T-helper 17 cell (primary cell): ENCODE measurements at places on chromosomes 3 and 15. TPM values are rescaled to one million over a fixed set of nuclear protein-coding genes. Genes with fewer than 3 reads are reported as not detected.

- H3K27ac ChIP-seq = no peak overlapping the region
- no peaks in the 10 kb centered on the region for H3K4me1 ChIP-seq
- peaks cover 46% of the 10 kb centered on the region for H3K27me3 ChIP-seq
- H3K4me3 ChIP-seq = no peak overlapping the region
- H3K36me3 ChIP-seq = peaks cover 4% of the 10 kb centered on the region
Measured at GRCh38 chr3:14617508-14618023, 34.0 kb upstream of the CCDC174 start.

DNA sequence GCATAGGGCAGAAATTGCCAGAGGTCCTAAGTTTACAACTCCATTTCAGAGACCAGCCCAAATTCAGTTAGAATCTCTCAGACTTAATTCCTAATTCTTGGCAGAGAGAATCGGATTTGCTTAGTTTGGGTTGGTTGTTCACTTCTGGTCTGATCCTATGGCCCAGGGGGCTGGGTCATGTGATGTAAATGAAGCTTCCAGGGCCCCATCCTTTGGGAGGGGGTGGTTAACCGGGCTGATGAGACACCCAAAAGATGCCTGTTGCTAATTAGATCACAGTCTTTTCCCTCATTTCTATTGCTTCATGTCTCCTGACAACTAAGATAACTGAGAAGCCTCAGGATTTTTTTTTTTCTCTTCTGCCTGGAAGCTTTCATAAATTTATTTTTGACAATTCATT, 11.1 kb upstream of the ZNF620 start:
- no peak overlapping the region for H3K27ac ChIP-seq
- H3K27me3 ChIP-seq = no peaks in the 10 kb centered on the region
- DNase-seq = no peak
- no peak overlapping the region for H3K4me3 ChIP-seq
- peaks cover 3% of the 10 kb centered on the region for H3K4me1 ChIP-seq

- H3K27ac ChIP-seq = no peak overlapping the region
- no peak overlapping the region for H3K4me3 ChIP-seq
- no peaks in the 10 kb centered on the region for H3K27me3 ChIP-seq
- no peaks in the 10 kb centered on the region for H3K4me1 ChIP-seq
- no peak for DNase-seq
Measured at GRCh38 chr3:4704552-4704951, 211.4 kb downstream of the ITPR1 start.

DNA sequence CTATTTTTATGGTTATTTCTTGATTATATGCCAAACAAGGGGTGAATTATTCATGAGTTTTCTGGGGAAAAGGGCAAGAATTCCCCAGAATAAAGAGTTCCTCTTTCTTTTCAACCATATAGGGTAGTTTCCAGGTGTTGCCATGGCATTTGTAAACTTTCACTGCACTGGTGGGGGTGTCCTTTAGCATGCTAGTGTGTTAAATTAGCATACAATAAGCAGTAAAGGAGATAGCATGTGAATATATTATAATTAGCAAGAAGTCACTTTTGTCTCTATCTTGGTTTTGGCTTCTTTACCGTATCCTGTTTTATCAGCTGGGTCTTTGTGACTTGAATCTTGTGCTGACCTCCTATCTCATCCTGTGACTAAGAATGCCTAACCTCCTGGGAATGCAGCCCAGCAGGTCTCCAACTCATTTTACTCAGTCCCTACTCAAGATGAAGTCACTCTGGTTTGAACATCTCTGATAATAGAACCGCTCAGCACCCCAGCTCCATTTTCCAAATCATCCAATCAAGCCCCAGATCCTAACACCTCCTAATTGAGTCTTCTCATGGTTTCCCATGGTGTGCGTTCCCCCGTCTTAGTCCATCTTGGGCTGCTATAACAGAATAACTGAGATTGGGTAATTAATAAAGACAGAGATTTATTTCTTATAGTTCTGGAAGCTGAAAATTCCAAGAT, 3.4 kb upstream of the SELENOT start:
- no peak for DNase-seq
- peaks cover 4% of the 10 kb centered on the region for H3K36me3 ChIP-seq
- peaks cover 30% of the 10 kb centered on the region for H3K4me1 ChIP-seq
- no peak overlapping the region for H3K27ac ChIP-seq

DNA sequence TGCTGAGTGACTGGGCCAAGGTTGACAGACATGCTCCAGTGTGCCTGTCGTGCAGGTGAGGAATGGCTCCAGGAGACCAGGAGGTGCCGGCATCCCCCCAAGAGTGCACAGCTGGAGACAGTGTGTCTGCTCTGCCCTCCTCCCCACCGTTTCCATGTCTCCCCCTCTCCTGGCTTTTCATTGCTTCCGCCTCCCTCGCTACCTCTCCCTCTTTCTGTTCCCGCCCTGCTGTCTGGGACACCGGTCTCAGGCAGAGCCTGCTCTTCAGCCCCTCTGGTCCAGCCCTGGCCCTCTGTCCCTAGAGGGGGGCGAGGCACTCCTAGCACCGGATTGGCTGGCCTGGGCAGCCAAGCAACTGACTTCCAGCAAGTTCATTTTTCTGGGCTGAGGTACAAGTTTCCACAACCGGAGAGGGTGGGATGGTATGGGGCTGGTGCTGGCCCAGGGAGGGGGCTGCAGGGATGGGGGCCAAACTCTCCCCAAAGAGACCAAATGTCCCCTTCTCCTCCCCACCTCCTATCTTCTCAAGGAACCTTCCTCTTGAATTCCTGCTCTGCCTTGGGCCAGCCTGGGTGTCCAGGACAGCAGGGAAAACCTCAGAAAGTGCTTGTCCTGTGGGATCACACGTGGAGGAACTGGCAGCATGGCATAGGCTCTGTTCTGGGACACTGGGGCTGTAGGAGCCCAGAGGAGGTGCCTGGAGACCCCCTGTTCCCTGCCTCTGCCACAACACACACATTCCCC, 32.6 kb downstream of the PRKCD start:
- H3K4me3 ChIP-seq = no peak overlapping the region
- peak overlapping the region; percentile 72 for H3K27ac ChIP-seq
- DNase-seq = no peak
- H3K27me3 ChIP-seq = peaks cover 4% of the 10 kb centered on the region

DNA sequence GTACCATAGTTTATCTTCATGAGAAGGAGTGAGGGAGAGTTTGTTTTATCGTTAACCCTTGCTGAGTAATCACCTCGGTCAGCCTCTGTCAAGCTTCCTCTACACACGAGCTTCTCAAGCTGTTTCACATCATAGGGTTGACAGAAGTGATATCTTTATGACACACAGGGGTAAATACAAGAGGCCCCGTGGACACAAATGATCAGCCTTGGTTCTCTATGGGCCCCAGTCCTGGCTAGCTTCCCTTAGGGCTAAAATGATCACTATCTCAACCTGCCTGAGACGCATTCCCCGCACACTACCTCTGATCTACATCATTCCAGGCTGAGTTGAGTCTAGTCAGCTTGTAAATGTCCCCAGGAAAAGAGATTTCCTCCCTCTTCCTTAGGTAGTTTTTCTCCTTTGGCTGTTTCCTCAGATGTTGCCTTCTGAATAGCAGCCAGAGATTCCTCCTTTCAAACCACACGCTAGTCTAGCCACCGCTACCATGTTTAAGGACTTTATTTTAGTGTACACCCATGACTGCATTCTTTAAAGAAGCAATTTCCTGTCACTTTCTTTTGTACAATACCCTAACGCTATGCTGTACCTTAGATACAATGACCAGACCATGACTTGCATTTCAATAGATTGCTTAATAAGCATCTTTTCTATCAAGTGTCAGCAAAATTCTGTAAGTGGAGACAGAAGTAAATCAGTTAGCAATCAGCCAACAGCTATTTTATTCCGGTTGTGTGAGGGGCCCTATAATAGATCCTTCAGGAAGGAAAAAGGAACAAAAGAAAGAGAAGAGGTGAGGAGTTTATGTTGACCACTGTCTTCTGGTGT, 35.1 kb upstream of the PPARG start:
- no peak overlapping the region for H3K27ac ChIP-seq
- H3K4me1 ChIP-seq = no peaks in the 10 kb centered on the region
- no peak overlapping the region for H3K4me3 ChIP-seq
- H3K36me3 ChIP-seq = peaks cover 2% of the 10 kb centered on the region
- H3K27me3 ChIP-seq = peaks cover 6% of the 10 kb centered on the region
- DNase-seq = no peak

DNA sequence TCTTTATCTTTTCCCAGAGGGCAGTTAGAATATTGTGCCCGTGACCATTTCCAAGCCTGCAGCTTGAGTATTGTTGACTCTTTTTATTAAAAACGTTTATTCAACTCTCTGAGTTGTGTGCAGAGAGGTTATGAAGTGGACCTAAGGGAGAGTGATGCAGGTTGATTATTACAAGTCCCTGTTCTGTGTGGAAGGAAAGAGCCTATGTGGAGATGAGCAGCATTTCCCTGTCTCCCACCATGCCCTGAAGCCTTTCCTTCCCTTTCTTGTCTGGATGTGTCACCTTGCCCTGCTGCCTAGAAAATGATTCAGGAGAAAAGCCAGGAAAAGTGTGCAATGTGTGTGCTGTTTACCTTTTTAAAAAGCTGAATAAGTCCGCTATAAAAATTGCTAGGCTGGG, 19.4 kb downstream of the ZPLD1 start:
- no peak for DNase-seq
- H3K27ac ChIP-seq = no peak overlapping the region
- H3K4me3 ChIP-seq = no peak overlapping the region
- peaks cover 12% of the 10 kb centered on the region for H3K27me3 ChIP-seq
- H3K36me3 ChIP-seq = no peaks in the 10 kb centered on the region
- H3K4me1 ChIP-seq = no peaks in the 10 kb centered on the region

DNA sequence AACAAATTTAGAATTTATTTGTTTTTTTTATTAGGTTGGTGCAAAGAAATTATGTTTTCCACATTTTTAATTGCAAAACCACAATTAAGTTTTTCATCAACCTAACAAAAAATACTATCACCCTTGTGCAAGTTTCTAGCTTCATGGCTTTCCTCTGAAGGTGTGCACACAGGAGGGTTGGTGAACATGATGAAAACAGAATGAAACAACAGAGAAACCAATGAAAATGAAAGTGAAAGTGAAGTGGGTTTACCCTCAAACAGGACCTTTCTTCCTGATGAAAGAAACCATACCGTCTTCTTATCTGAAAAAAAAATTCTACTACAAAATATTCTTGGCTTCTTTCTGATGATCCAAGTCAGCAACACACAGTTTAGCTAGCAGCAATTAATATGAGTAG, 71.9 kb upstream of the FEZF2 start:
- peak overlapping the region; percentile 67 for H3K27ac ChIP-seq
- peak overlapping the region; percentile 60 for H3K4me3 ChIP-seq
- no peaks in the 10 kb centered on the region for H3K36me3 ChIP-seq
- peaks cover 2% of the 10 kb centered on the region for H3K4me1 ChIP-seq
- no peaks in the 10 kb centered on the region for H3K27me3 ChIP-seq

DNA sequence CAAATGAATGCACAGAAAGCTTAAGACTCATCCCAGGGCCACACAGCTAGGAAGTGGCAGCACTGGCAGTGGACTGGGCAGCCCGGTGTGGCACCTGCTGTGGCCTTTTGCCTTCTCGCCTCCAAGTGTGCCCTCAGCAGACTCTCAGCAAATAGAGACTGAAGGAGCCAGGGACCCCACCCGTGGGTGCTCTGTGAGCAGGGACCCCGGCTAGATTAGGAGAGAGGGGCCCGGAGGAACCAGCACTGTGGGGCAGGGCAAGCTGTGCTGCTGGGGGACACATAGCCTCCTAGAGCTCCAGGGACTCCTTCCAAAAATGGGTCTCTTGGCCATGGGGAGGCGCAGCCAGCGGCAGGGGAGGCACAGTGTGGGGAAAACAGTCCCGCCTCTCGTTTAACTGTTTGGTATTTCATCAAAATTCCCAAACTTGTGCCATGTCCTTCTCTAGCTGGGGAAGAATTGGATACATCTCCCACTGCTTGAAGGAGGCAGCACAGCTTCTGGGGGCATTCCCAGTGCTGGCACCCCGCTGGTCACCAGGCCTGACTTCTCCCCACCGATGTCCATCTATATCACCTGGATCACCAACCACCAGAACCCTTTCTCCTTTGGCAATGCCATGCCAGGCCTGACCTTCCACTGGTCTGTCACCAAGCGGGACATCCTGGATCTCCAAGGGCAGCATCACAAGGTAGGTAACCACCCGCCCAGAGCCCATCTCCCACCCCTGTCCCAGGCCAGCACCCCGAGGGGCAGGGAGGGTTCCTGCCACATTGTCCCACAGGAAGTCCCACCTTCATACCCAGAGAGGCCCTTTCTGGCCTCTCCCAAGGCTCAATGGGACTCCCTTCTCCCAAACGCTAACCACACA, 12.0 kb upstream of the TXNRD3 start:
- peaks cover 27% of the 10 kb centered on the region for H3K27me3 ChIP-seq
- no peak overlapping the region for H3K27ac ChIP-seq
- no peak for DNase-seq
- H3K36me3 ChIP-seq = no peaks in the 10 kb centered on the region
- H3K4me3 ChIP-seq = no peak overlapping the region

DNA sequence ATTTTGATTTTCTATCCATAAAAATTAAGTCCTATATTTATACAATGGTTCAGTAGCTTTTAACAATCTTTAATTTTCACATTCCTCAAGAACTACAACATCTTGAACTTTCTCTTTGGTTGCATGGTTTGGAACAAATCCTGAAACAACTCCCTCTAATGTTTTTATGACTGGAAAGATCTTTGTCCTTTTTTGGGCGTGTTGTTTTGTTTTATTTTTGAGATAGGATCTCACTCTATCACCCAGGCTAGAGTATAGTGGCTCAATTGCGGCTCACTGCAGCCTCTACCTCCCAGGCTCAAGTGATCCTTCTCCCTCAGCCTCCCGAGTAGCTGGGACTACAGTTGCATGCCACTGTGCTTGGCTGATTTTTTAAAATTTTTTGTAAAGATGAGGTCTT, 4.0 kb downstream of the STX19 start:
- H3K4me1 ChIP-seq = peaks cover 3% of the 10 kb centered on the region
- no peaks in the 10 kb centered on the region for H3K27me3 ChIP-seq
- no peak overlapping the region for H3K4me3 ChIP-seq
- DNase-seq = no peak
- H3K36me3 ChIP-seq = peaks cover 3% of the 10 kb centered on the region

DNA sequence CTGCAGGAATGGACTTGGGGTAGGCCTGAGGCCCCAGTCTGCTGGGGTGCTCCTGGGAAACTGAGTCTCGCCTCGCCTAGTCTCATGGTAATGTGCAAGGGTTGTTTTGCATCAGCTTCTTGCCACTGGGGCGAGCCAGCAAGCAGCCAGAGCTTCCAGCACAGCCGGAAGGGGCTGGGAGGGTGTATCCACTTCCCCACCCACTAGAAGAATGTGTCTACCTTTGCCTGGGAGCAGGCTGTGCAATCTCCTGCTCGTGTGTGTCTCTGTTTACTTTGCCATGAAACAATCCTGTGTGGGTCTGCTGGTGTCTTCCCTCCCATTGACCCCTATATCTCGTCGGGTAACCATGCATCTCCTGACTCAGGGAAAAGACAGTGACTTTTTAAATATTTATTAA, 21.8 kb upstream of the ERICH6 start:
- no peak overlapping the region for H3K4me3 ChIP-seq
- peaks cover 12% of the 10 kb centered on the region for H3K4me1 ChIP-seq
- no peaks in the 10 kb centered on the region for H3K27me3 ChIP-seq

GRCh38 chr3:54999159-54999558, 71.3 kb upstream of the LRTM1 start:
- no peak overlapping the region for H3K27ac ChIP-seq
- H3K4me1 ChIP-seq = no peaks in the 10 kb centered on the region
- no peaks in the 10 kb centered on the region for H3K27me3 ChIP-seq
- DNase-seq = no peak
- no peaks in the 10 kb centered on the region for H3K36me3 ChIP-seq

The STXBP5L gene
- total RNA-seq = not detected

The CD200R1 gene
- total RNA-seq = 12.8 TPM

The MUC4 gene
- not detected for total RNA-seq

The PPP1R14D gene
- not detected for total RNA-seq

The APEH gene
- 61.2 TPM for total RNA-seq

The HAPLN3 gene
- total RNA-seq = 103 TPM

The GLDN gene
- total RNA-seq = 0.21 TPM
